ENCODE measurements at places on chromosomes 1 and 21.

DNA sequence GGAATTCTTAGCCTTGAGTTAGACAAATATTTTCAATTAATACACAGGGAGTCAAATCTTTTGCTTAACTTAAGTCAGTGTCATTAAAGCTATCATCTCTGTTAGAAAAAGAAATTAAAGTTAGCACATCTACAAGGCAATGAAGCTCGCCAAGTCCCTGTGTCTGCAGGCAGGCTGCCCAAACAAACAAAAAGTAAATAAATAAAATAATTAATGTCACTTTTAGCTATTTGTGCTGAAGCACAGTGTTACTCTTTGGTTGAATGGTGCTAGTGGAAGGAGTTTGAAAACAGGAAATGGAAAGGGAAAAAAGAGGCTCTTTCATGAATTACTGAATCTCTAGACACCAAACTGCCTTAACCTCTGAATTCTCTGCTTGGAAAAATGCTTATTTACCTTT, 37.1 kb upstream of the COL11A1 start:
- no peak for DNase-seq

DNA sequence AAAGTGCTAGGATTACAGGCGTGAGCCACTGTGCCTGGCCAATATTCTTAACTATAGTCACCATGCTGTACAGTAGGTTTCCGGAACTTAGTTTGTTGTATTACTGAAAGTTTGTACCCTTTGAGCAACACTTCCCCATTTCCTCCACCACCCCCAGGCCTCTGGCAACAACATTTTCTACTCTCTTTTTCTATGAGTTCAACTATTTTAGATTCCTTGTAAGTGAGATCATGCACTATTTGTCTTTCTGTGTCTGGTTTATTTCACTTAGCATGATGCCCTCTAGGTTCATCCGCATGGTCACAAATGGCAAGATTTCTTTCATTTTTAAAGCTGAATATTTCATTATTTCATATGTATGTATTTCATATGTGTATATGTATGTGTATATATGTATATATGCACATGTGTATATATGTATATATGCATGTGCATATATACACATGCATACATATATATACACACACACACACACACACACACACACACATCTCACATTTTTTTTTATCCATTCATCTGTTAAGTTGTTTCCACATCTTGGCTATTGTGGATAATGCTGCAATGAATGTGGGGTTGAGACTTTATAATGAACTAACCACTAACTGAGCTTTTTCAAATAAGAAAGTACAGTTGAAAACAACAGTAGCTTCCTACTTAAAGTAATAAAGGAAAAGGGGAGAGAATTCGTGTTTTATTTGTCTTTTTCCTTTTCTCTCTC, 256.8 kb upstream of the C1orf105 start:
- DNase-seq = no peak

DNA sequence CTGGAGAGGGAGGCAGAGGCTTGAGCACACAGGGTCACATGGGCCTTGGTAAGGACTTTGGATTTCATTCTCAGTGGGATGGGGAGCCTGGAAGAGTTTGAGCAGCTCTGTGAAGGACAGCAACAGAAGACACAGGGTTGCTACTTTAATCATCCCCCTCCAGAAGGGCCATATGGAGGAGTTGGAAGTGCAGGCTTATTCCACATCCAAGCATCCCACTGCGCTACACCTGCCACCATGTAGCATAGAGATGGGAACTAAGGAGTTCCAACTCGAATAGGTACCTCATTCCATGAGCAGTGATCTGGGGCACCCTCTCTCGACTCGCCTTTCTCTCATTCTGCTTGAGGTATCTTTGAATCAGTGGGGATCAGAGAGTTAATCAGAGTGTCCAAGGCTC, 54.0 kb upstream of the CTTNBP2NL start:
- DNase-seq = no peak

DNA sequence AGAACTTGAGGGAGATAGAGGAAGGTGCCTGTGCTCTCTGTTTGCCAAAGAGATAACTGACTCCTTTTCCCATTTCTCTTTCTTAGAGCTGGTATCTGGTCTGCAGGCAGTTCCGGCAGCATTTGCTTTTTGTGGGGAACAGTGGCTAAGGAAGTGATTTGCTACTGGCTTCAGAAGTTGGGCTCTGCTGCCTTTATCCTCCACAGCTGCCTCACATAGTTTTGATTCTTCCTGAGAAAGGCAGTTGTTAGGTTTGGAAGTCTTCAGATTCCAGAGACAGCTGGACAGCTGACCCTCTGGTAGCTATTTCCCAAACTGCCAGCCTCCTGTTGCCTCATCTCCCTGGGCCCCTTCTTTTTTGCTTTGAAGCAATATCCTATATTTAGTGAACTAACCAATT, 62.6 kb upstream of the MACF1 start:
- peak; percentile 85 for DNase-seq

- DNase-seq = no peak
Measured at GRCh38 chr1:86705665-86705985, 1.2 kb downstream of the SH3GLB1 start.

DNA sequence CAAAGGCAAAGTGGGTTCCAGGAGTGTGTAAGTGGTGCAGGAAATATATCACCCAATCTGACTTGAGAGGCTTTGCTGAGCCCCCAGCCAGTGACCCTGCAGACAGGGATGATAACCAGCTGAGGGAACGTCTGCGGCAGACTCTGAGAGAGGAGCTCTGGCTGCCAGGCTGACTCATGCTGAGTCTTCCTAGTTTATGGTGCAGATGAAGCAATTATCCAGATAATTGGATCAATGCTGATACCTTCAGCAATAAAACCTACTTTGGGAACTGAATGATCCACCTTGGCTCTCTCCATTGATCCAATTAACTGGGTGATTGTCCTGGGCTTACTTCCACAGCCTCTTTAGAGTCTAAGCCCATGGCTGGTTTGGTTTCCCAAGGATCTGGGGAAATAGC, 7.3 kb downstream of the C8B start:
- peak; percentile 62 for DNase-seq

Data from ELF-1 (cell line).